CD4-positive, alpha-beta memory T cell (primary cell): ENCODE measurements at places on chromosomes 7 and 10. TPM values are rescaled to one million over a fixed set of nuclear protein-coding genes. Genes with fewer than 3 reads are reported as not detected.

DNA sequence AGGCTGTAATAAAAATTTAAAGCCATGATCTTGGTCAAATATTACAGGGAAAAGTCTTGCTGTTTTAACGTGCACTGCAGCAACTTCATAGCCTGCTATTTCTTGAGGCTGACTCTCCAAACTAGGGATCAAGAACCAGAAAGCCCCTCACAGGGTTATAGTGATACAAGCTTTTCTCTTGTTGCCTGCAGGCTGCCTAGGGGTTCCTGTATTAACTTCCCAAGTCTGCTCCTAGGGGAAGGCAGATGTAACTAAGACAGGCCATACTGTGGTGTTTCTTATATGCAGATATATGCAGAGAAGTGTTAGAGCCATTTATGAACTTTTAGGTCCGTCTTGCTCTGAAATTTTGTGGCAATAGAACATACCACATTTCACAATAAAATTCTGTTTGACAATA is 175.7 kb downstream of the FOXP2 start:
- no peaks in the 10 kb centered on the region for H3K36me3 ChIP-seq
- no peaks in the 10 kb centered on the region for H3K4me1 ChIP-seq
- H3K4me3 ChIP-seq = no peak overlapping the region
- no peak overlapping the region for H3K27ac ChIP-seq
- no peaks in the 10 kb centered on the region for H3K27me3 ChIP-seq

- H3K4me3 ChIP-seq = no peak overlapping the region
- no peaks in the 10 kb centered on the region for H3K36me3 ChIP-seq
- DNase-seq = no peak
Measured at GRCh38 chr10:17352583-17352982, 101.8 kb downstream of the ST8SIA6 start.

DNA sequence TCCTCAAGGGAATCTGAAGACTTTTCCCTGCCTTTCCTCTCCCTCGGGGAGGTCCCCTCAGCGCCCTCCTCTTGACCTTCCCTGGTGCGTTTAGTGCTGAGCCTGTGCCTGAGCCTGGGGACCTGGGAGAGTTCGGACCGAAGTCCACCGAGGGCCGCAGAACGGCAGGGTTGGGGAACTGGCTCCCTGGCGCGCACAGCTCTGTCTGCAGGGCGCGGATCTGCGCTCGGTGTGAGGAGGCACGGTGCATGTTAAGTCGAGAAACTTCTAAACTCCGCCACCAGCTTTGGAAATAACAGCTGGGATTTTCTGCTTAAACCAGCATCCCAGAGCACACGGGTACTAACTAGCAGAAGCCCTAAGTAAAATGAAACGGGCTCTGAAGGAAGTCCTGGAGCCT is 44.2 kb upstream of the SLC29A4 start:
- peaks cover 13% of the 10 kb centered on the region for H3K4me1 ChIP-seq
- H3K36me3 ChIP-seq = no peaks in the 10 kb centered on the region
- no peaks in the 10 kb centered on the region for H3K27me3 ChIP-seq
- H3K4me3 ChIP-seq = no peak overlapping the region
- DNase-seq = no peak

DNA sequence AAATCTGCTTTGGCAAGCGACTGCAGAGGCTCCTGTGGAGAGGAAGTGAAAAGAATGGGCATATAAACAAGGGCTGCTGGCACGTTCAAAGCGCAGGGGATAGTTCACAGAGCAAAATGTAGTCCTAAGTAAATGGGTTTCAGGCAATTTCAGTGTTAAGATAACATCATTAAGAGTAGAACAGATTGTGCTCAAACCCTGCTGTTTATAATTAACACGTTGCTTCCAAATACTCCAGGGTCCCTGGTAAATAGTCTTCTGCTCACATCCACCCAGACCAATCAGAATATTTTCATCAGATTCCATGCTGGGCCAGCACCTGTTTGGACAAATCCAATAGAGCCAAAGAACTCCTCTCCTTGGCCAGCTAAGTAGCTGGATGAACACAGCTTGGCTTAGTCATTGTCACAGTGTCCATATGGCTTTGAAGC is 81.4 kb downstream of the ORC5 start:
- H3K27ac ChIP-seq = no peak overlapping the region
- no peaks in the 10 kb centered on the region for H3K4me1 ChIP-seq
- H3K4me3 ChIP-seq = no peak overlapping the region
- no peaks in the 10 kb centered on the region for H3K27me3 ChIP-seq
- no peak for DNase-seq
- peaks cover 22% of the 10 kb centered on the region for H3K36me3 ChIP-seq

- no peak overlapping the region for H3K27ac ChIP-seq
- no peaks in the 10 kb centered on the region for H3K27me3 ChIP-seq
- DNase-seq = no peak
- H3K4me3 ChIP-seq = no peak overlapping the region
Measured at GRCh38 chr7:151291206-151291605, 42.7 kb upstream of the SMARCD3 start.

GRCh38 chr10:46052057-46052790 is 6.2 kb upstream of the MSMB start:
- H3K36me3 ChIP-seq = no peaks in the 10 kb centered on the region
- DNase-seq = no peak
- no peak overlapping the region for H3K4me3 ChIP-seq
- H3K4me1 ChIP-seq = no peaks in the 10 kb centered on the region
- no peaks in the 10 kb centered on the region for H3K27me3 ChIP-seq

- H3K4me1 ChIP-seq = no peaks in the 10 kb centered on the region
- no peak for DNase-seq
- no peak overlapping the region for H3K27ac ChIP-seq
- no peaks in the 10 kb centered on the region for H3K27me3 ChIP-seq
Measured at GRCh38 chr7:28301148-28301641, 111.1 kb upstream of the CREB5 start.

DNA sequence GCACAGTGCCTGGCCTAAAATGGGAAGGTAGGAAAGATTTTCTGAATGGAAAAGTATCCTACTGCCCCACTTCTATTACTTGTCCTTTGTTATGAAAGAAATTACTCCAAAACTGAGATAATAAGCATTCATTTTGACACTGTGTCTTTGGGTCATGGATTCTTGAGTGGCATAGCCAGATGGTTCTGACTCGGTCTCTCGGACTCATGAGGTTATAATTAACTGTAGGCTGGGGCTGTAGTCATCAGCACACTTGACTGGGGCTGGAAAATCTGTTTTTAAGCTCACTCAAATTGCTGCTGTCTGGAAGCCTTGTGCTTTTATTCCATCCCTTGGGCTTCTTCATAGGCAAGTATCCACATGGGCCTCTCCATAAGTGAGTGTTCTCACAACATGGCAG is 160.5 kb downstream of the VTI1A start:
- no peak overlapping the region for H3K27ac ChIP-seq
- no peaks in the 10 kb centered on the region for H3K36me3 ChIP-seq

DNA sequence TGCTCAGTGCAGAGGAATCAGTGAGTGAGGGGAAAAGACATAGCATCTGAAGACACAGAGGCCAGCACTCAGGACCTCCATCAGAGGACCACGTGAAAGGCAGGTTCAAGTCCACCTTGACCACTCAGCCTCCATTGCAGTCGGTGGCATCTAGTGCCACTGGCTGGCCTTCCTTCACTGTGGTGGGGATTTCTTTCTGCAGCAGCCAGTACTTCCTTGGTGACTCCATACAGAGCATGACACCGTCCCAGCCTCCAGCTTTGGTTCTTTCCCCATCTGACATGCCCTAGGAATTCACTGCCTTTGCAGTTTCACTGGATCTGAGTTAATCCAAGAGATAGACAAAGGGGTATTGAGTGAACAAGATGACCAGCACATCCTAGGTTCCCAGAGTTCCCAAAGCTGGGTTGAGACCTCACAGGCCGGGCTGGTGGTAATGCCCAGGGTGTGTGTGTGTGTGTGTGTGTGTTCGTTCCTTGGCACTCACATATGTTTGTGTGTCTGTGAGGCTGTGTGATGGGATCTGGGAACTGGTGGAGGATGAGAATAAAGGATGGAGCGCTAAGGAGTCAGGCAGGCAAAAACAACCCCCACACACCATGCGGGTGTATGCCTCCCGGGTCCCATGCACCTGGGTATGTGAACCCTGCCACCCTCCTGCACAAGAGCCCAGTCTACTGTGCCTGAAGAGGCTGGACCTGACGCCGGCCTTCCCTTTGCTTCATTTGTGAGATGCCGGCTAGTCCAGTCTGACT is 57.8 kb downstream of the SYPL1 start:
- no peak overlapping the region for H3K4me3 ChIP-seq
- H3K27ac ChIP-seq = no peak overlapping the region
- no peak for DNase-seq
- no peaks in the 10 kb centered on the region for H3K27me3 ChIP-seq
- peaks cover 16% of the 10 kb centered on the region for H3K4me1 ChIP-seq
- no peaks in the 10 kb centered on the region for H3K36me3 ChIP-seq

DNA sequence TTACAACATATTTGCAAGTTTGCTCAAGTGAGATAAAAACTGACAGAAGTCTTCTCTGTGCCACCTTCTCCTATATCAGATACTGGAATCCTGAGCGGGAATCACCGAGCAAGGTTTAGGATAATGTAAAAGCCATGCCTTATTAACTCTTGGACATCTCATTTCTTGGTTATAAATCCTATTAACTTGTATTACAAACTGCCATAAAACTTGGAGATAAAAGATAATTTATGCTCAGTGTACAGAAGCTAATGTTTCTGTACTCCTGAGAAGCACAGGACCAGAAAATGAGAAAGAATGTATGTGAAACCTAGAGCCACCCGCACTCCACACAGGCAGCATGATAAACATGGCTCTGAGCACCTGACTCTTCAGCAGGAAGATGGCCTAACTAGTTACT is 181.2 kb upstream of the NOBOX start:
- no peak overlapping the region for H3K4me3 ChIP-seq
- H3K36me3 ChIP-seq = no peaks in the 10 kb centered on the region
- H3K27ac ChIP-seq = no peak overlapping the region
- no peak for DNase-seq
- H3K27me3 ChIP-seq = no peaks in the 10 kb centered on the region

- no peaks in the 10 kb centered on the region for H3K4me1 ChIP-seq
- peaks cover 65% of the 10 kb centered on the region for H3K36me3 ChIP-seq
- no peak overlapping the region for H3K4me3 ChIP-seq
- no peak overlapping the region for H3K27ac ChIP-seq
- DNase-seq = no peak
Measured at GRCh38 chr7:105638902-105639495, 57.7 kb upstream of the EFCAB10 start.

DNA sequence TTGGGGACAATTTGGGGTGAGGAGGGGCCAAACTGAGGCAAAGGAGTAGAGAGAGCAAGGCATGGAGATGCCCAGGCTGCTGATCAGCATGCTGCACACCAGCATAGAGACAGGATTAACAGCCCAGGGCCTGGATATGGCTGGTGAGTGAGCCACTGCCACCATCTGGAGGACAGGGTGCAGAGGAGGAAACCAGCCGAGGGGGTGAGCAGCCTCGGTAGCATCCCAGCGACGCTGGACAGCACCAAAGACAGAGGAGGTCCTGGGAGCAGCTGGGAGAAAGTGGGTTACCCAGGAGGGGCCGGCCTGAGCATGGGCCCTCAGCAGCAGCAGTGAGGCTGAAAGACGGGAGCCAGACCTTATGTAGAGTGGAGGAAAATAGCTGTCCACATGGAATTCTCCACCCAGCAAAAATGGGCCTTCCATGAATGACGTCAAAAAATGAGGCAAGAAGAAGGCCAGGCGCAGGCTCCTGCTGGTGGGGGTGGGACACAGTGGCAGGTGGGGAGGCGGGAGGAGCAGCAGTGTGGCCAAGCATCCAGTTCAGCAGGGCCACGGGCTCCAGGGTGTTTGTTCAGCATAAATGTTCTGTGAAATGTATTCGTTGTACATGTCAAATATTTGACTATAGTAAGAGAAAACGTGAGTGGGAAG is 16.7 kb downstream of the RET start:
- H3K27ac ChIP-seq = no peak overlapping the region
- no peak overlapping the region for H3K4me3 ChIP-seq
- H3K36me3 ChIP-seq = no peaks in the 10 kb centered on the region
- no peaks in the 10 kb centered on the region for H3K27me3 ChIP-seq
- no peaks in the 10 kb centered on the region for H3K4me1 ChIP-seq

GRCh38 chr7:132779164-132779563 is 202.9 kb upstream of the PLXNA4 start:
- H3K27ac ChIP-seq = no peak overlapping the region
- H3K4me1 ChIP-seq = peaks cover 6% of the 10 kb centered on the region
- H3K27me3 ChIP-seq = no peaks in the 10 kb centered on the region
- H3K36me3 ChIP-seq = no peaks in the 10 kb centered on the region
- H3K4me3 ChIP-seq = no peak overlapping the region

- peak overlapping the region; percentile 0 for H3K4me3 ChIP-seq
- peak overlapping the region; percentile 99 for H3K27ac ChIP-seq
- peaks cover 31% of the 10 kb centered on the region for H3K36me3 ChIP-seq
- DNase-seq = no peak
Measured at GRCh38 chr7:142802301-142802700, 31.5 kb downstream of the PRSS2 start.

Gene CCZ1B
- total RNA-seq = 89.5 TPM

Gene RADIL
- not detected for total RNA-seq

Gene RSPH10B2
- total RNA-seq = 0.70 TPM

Gene GIMAP1
- 93.7 TPM for total RNA-seq
